T-helper 1 cell treated with Interleukin-12 subunit alpha and Interleukin-12 subunit beta and Interleukin-4 antibody, amounts not matched to agents 30 ng/mL and 1 ng/mL, for 36 hours (primary cell): ENCODE measurements at places on chromosomes 4 and X. TPM values are rescaled to one million over a fixed set of nuclear protein-coding genes. Genes with fewer than 3 reads are reported as not detected.

The SCARB2 gene
- 9.4 and 11.2 TPM in 2 replicates for total RNA-seq

The SHOX gene
- total RNA-seq, result not detected in 2 replicates

The CXCL9 gene
- total RNA-seq, result 0.12 and 0.17 TPM in 2 replicates

The SETD7 gene
- total RNA-seq, result 8.7 and 9.9 TPM in 2 replicates

The GLRB gene
- not detected in 2 replicates for total RNA-seq

The MAOB gene
- not detected in 2 replicates for total RNA-seq

The MAMLD1 gene
- 17.9 and 20.7 TPM in 2 replicates for total RNA-seq

The TRPC3 gene
- total RNA-seq, result 1.0 and 1.1 TPM in 2 replicates

The HMX1 gene
- total RNA-seq, result not detected in 2 replicates

The AFM gene
- not detected in 2 replicates for total RNA-seq

The TSPYL2 gene
- total RNA-seq, result 20.9 and 21.0 TPM in 2 replicates

The GPR50 gene
- total RNA-seq, result not detected in 2 replicates

The RIBC1 gene
- 0.54 and 0.59 TPM in 2 replicates for total RNA-seq

The OTC gene
- not detected in 2 replicates for total RNA-seq

The FOXO4 gene
- 11.0 and 11.3 TPM in 2 replicates for total RNA-seq

The SH2D1A gene
- total RNA-seq, result 45.3 and 45.7 TPM in 2 replicates

The CSN1S1 gene
- not detected in 2 replicates for total RNA-seq

The TEX11 gene
- total RNA-seq, result not detected in 2 replicates

The PLS3 gene
- total RNA-seq, result 0.76 and 1.6 TPM in 2 replicates

The ARHGAP36 gene
- total RNA-seq, result not detected in 2 replicates

The SERTM2 gene
- not detected in 2 replicates for total RNA-seq

The PABPC5 gene
- total RNA-seq, result not detected in 2 replicates
